ENCODE measurements at places on chromosomes 7 and 10.

- DNase-seq, result no peak
Measured at GRCh38 chr7:25500393-25500921, 272.2 kb upstream of the NPVF start.

DNA sequence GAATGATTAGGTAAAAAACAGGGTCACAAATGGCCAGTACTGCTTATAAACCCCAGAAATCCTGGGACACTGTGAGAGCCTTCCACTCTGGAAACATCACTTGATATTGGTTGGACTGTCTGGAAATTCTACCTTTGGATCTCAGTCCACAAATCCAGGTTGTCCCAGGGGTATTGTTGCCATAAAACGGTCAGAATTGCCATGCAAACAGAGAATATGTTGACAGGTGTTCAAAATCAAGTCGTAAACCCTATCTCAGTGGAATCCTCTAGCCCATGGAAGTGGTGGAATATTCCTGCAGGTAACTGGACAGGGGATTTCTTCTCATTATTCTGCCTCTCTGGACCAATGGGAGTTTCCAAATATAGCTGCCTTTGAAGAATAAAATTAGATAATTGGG is 31.2 kb upstream of the KCTD7 start:
- no peak for DNase-seq

DNA sequence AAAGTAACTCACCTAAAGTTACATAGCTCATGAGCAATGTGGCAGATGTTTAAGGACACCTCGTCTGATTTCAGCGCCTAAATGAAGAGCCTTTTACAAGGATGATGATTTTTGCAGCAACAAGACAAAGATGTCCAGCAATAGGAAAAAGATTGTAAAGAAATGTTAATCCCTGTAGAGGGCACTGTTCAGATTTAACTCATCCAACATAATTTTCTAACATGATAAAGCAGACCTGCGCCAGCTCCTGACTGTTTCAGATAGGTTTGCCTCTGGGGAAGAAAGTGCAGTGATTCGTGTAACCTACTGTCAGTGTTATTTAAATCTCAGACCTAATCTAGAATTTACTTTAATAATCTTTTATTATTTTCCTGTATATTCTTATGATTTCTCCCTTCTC is 595.2 kb downstream of the AUTS2 start:
- no peak for DNase-seq

- DNase-seq, result no peak
Measured at GRCh38 chr10:24690961-24691512, 32.6 kb downstream of the ARHGAP21 start.
